ENCODE measurements at places on chromosomes 3 and 15.

DNA sequence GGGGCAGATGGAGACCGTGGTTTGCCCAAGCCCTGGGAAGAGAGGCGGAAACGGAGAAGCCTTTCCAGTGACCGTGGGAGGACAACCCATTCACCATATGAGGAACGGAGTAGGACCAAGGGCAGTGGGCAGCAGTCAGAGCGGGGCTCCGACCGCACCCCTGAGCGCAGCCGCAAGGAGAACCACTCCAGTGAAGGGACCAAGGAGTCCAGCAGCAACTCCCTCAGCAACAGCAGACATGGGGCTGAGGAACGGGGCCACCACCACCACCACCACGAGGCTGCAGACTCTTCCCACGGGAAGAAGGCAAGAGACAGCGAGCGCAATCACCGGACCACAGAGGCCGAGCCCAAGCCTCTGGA, 2.0 kb downstream of the RBM15B start:
- no peak for DNase-seq

GRCh38 chr3:89116476-89116875, 9.1 kb downstream of the EPHA3 start:
- DNase-seq, result no peak

DNA sequence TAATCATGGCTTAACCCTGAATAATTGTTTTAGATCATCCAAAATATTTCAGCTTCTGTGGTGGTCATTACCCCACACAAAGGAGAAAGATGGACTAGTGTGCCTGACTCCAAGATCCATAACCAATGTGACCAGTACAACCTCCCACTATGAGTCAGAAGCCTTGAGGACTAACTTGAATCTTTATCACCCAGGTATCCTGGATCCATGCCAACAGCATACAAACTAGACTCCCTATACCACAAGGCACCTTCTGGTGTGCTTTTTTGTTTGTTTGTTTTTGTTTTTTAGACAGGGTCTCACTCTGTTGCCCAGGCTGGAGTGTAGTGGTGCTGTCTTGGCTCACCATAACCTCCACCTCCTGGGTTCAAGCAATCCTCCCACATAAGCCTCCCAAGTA, 317.7 kb downstream of the VPS13C start:
- DNase-seq, result no peak

DNA sequence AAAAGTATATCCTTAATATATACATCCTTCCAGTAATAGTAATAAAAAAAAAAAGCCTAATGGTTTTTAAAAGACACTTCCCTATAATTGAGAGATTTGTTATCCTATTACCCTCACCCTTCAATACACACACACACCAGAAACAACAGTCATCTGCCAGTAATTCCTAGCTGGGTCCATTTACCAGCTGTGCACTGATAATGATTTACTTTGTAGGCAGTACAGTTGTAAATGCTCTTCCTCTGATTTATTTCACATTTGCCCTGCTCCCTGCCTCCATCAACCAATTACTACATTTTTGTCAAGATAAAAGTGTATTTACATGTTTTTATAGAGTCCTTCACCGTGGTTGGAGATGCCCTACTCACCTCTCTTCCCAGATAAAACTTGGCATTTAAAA, 12.4 kb downstream of the TPM1 start:
- DNase-seq, result no peak

- no peak for DNase-seq
These were observed 86.9 kb upstream of the TCF12 start for GRCh38 chr15:56831467-56832005.

DNA sequence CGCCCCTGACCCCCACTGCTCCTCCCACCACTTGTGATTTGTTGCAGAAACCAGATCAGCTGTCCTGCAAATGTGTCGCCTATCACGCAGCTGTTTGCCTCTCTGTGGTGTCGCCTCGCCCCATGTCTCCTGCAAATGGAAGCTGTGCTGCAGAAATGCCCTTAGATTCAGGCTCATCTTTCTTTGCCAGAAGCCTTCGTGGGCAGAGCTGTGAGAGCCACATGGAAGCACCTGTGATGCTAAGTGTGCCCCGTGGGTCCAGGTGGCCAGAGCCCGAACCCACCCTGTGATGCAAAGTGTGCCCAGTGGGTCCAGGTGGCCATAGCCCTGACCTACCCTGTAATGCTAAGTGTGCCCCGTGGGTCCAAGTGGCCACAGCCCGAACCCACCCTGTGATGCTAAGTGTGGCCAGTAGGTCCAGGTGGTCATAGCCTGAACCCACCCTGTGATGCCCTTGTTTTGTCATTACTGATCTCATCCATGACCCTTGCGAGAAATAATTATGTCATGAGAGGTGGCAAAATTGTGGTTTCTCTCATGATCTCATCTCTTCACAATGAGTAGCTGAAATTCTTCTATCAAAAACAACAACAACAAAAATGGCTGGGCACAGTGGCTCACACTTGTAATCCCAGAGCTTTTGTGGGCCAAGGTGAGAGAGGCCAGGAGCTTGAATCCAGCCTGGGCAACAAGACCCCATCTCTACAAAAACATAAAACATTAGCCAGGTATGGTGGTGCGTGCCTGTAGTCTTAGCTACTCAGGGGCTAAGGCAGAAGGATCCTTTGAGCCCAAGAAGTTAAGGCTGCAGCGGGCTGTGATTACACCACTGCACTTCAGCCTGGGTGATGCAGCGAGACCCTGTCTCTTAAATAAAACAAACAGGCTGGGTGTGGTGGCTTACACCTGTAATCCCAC, 187.4 kb downstream of the GOLGA6L6 start:
- no peak for DNase-seq

GRCh38 chr15:26182441-26182840, 319.3 kb upstream of the ATP10A start:
- DNase-seq, result no peak

DNA sequence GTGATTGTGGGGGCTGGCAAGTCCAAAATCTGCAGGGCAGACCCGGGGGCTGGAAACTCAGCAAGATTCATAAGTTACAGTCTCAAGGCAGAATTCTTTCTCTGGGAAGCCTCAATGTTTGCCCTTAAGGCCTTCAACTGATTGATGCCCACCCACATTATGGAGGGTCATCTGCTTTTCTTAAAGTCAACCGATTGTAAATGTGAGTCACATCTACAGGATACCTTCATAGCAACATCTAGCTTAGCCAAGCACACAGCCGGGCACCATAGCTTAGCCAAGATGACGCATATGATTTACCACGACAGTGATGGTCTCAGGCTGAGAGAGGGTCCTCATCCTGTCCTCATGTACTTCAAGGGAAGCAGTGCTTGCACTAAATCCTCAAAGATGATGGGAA, 43.5 kb downstream of the IDH2 start:
- no peak for DNase-seq

DNA sequence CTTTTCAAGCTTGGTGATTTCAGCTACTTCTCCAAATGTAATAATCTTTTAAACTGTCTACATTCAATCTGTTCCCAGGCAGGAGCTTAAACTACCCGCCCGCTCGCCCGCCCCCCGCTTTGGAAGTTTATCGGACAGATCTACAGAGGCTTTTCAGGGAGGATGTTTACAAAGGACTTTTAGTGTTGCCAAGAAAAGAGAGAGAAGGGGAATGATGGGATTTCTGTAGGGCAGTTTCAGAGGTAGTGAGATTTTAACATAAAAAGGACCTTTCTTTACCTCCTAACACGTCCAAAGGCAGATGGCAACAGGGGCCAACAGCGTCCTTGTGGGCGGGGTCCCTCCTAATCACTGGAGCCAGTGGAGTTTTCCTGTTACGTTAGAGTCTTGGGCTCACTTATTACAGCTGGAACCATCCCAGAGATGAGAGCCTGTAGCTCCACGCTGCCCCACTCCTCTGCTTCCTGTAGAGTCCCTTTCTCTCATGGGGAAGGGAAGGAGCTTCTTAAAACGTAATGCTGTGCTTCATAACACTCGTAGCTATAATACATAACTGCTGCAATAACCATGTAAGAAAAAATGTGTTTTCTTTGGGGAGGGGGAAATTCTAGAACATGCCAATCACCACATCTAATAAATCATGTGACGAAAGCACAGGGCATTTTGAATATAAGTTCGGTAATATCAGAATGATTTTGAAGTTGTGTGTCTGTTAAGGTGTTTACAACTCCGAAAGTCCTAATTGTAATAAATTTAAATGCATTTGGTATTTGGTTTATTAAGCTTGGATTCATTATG, 30.9 kb downstream of the HES1 start:
- DNase-seq, result no peak

GRCh38 chr15:96347181-96348111, 16.9 kb downstream of the NR2F2 start:
- no peak for DNase-seq

DNA sequence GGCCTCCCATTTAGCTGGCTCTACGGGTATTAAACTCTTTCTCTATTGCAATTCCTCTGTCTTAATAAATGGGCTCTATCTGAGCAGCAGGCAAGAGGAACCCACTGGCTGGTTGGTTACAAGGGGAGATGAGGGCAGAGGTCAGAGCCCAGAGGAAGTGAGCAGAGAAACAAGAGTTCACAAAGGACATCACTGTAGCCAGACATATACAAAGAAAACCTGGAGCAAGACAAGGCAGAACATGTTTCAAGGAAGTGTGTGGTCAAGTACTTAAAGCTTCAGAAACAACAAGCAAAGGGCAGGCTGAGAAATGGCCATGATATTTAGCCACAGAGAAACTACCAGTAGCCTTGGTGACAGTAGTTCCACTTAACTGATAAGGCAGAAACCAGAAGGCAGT, 24.3 kb downstream of the SUSD5 start:
- DNase-seq, result no peak

DNA sequence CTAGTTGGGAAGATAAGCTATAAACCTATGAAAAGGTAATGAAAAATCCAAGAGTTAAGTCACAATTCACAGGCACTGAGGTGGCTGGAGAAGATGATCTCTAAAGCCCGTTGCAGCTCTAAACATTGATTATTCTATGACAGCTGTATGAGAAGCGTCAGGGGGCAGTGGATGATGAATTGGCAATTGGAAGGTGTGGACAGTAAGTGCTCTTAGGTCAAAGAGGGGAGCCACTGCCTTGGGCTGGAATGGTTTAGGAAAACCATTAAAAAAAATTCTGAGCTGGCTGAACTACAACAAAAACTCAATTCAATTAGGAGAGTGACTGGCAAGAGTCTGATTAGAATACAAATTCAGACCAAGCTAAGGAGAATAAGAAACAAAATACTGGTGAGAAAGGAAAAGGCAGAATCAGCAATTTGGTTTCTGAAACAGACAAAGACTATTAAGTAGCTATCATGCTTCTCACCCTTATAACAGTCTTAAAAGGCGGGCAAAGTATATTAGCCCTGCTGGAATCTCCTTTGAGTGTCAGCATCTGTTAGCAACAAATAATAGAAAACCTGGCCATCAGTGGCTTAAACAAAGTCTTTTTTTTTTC, 8.8 kb upstream of the NMD3 start:
- no peak for DNase-seq

DNA sequence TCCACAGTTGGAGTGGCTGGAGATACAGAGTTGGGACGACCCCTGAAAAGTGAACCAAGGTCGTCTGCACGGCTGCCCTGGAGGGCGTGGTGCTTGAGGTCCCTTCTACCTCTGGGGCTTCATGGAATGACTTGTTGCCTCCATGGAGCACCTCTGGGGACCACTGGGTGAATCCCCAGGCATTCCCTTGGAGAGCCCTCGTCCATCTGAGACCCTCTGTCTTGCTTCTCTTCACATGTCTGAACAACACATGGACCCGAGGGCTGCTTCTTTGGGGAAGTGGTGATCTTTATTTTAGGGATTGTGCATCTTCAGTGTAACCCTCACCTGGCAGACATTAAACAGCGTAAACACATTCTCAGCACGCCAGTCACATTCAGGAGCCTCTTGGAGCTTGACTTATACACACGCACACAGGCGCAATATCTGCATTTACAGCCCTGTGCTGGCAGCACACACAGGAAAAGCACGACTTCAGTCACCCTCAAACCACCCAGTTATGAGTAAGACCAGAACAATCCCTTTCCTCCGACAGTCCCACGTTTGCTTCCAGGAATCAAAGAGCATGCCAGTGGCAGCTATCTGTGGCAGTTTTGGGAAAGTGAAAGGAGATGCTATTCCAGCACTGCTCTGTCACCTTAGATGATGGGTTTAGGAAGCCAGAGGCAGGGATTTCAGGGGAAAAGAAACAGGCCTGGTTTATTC, 12.6 kb downstream of the FAM107A start:
- peak; percentile 65 for DNase-seq

DNA sequence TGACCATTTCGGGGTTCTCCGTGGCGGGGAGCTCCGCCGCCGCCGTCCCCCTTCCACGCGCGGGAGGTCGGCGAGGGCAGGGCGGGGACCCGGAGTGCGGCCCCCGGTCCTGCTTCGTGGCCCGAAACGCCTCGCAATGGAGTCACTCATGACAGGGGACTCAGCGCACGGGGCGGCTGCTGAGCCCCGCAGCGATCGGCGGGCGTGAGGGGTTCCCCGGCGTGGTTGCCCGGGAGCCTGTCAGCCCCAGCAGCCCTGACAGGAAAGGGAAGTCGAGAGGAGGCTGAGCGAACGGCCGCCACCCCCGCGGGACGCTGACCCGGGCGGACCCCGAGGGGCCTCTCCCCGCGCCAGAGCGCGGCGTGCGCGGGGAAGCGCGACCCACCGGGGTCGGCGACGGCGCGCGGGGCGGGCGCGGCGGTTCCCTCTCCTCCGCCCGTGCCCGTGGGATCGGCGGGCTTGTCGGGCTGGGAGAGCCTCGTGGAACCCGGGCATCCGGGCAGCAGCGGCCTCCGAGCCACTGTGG, 564 bp upstream of the PIGZ start:
- peak; percentile 58 for DNase-seq

GRCh38 chr3:136042608-136043221, 77.2 kb downstream of the PPP2R3A start:
- DNase-seq, result peak; percentile 36

DNA sequence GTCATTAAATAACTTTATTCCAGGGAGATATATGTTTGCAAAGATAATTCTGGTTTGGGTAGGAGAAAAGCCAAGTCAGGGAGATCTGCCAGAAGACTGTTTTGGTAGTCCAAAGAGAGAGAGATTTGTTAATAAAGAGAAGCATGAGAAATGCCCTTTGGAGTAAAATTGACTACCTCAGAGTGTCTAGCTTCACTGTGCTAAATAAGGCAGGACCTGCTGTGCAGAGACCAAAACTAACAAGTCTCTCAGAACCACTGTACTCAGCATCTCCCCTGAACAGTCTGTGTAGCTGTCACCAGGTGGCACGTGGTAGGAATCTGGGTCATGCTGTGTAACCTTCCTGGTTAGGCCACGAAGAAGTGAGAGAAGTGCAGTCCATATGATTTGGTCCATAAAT, 31.6 kb upstream of the SLC35G2 start:
- DNase-seq, result peak; percentile 25

- no peak for DNase-seq
These were observed 158.7 kb upstream of the SPRED1 start for GRCh38 chr15:38093931-38094330.

DNA sequence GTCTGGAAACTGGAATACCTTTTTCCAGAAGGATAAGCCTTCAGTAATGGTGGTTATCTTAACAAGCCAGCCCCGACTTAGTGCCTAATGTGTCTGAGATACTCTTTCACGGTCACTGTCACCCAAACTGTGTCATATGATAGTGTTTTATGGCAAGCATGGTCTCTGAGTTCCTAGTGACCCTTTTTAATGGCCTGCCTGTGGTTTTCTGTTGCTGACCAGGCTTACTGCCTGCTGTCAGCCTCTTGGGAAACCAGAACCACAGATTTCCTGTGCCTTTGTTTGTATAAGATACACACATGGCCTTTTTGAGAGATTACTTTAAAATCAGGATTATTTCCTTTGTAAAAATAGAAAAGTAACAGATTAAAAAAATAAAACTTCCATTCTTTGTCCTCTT, 22.4 kb downstream of the HPS3 start:
- DNase-seq, result peak; percentile 40

Data from AG08396 (cell line).